ENCODE measurements at places on chromosomes 4 and X.
A peak's percentile ranks its signal among the peaks of the same experiment; 100 is the strongest.

DNA sequence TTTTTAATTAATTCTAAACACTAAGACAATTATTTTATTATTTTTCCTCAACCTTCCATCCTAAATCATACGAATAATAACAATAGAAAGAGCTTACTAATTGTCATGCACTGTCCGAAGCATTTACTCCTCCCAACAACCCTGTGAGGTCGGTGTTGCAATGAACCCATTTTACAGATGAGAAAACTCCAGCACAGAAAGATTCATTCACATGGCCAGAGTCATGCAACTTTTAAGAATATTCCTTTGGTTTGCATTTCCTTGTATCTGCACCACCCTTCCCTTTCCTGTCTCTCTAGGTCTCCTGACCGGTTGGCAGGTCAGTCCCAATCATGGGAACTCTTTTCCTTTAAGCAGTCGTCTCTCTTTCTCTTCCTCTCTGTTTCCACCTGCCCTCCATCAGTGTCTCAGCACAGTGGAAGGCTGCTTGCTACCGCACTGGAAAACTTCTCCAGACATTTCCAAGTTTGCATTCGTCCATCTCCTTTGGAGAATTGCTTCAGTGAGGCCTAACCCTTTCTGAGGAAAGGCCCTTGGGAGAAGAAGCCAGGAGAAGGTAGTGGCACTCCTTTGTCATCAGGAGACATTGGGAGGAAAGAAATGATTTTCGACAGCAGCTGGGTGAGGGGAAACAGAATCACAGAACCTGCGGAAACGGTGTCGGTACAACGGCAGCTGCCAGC, 1.9 kb upstream of the TMSB4X start:
- no peak for DNase-seq

DNA sequence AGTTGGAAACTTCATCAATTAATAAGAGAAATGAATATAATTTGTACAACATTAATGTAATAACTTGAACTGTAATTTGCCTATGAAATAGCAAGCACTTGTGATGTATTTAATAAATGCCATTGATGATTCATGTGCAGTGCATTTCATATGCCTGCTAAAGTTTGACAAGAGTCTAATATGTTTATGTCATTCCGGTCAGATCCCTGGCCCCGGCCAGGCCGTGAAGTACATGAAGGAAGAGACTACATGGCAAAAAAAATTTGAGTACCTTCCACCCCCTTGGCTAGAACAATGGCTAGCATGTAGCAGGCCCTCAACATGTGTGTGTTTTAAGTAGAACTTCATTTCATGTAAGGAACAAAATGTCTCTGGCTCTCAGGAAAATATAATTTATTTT, 161.3 kb downstream of the ATP10D start:
- DNase-seq: no peak

- DNase-seq: no peak
Observed at GRCh38 chr4:57200799-57201327, 90.7 kb upstream of the IGFBP7 start.

- no peak for DNase-seq
Observed at GRCh38 chrX:123943488-123943887, 18.0 kb upstream of the STAG2 start.

- DNase-seq: peak; percentile 94
Observed at GRCh38 chr4:70583952-70584834, 7.9 kb upstream of the AMBN start.

DNA sequence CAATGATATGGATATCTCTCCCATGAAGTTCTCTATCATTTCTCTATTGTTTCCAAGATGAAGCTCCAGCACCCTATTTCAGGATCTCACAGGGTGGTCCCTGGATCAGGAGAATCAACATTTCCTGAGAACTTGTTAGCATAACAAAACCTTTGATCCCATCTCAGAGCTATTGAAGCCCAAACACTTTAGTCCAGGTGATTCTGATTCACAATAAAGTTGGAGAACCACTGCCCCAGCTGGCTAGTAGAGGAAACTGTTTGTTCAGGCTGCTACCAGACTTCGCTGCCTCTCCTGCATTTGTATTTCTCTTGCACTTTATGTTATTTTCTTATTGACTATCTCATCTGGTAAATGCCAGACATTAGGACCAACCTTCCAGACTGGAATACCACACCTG, 65.4 kb downstream of the CEP44 start:
- DNase-seq: no peak

DNA sequence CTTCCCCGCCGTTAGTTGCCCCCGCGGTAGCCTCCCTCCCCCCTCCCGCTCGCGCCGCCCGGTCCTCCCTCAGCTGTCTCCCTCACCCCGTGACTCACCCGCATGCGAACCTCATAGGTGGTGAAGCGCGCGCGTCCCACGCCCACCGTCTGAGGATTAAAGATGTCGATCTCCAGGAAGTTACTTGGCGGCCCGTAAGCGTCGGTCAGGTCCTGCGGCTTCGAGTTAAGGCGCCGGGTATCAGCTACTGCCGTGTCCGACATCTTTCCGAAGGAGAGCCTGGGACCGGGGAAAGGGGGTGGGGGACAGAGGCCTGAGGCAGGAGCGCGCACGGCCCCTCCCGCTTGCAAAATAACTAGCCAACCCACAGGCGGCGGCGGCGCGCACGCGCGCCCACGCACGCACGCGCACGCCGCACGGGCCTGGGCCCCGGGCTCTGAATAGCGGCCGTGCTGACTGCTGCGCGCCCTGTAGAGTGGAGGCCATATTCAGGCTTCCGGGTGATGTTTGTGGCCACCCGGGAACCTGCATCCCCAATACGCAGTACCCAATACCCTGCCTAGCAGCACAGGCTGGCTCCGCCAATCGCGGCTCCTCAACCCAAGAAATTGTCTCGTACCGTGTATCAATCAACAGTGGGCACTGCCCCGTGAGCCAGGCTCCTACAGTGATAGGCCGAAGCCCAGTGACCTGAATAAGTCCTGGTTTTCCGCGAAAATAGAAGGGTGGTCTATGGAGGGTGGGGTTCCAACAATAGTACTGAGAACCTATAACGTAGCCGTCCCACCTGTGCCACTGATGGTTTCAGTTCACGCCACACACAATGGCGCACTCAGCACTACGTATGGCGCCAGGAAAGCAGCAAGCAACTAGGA, at the start of gene SNX12:
Gene SNX12 (minus strand): TSS at position 291 of the 875 bp plus-strand sequence. CDS start 28 bp downstream, at position 263.
- peak; percentile 89 for DNase-seq

GRCh38 chrX:9966775-9967408, at the start of gene CLDN34:
TSS of gene CLDN34 (plus strand) at chrX:9967358. CDS start at chrX:9967358, 0 bp downstream.
- no peak for DNase-seq

- no peak for DNase-seq
Observed at GRCh38 chr4:138815811-138816210, 199.8 kb upstream of the NOCT start.

All from MCF 10A (cell line).